CD8-positive, alpha-beta memory T cell (primary cell): ENCODE measurements at places on chromosomes 13 and 19.

GRCh38 chr19:34678421-34678820 lies 943 bp downstream of the ZNF302 start:
- no peak for DNase-seq

- DNase-seq: no peak
Observed at GRCh38 chr13:113901231-113901630, 37.4 kb upstream of the GAS6 start.

DNA sequence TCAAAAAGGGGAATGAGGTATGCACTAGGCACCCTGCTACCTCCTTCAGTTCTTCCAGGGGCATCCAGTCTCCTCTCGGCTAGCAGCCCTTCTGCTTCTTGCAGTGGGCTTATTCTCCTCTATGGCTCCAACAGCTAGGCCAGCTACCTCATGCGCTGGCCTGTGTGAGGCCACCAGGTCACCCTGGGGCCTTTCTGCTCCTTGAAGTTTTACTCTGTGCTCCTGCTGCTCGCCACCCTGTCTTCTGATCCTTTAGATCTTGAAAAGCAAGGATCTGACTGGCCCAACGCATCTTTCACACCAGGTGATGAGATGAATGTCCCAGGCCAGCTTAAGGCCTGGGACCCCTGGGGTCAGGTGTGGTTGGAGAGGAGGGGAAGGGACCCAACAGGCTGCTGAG lies 66.2 kb downstream of the RUBCNL start:
- no peak for DNase-seq

GRCh38 chr13:91664039-91664438 lies 265.6 kb downstream of the GPC5 start:
- no peak for DNase-seq

GRCh38 chr13:79749984-79750551 lies 269.1 kb downstream of the NDFIP2 start:
- DNase-seq: no peak

GRCh38 chr19:14401468-14402195 lies 17.5 kb downstream of the DDX39A start:
- no peak for DNase-seq

DNA sequence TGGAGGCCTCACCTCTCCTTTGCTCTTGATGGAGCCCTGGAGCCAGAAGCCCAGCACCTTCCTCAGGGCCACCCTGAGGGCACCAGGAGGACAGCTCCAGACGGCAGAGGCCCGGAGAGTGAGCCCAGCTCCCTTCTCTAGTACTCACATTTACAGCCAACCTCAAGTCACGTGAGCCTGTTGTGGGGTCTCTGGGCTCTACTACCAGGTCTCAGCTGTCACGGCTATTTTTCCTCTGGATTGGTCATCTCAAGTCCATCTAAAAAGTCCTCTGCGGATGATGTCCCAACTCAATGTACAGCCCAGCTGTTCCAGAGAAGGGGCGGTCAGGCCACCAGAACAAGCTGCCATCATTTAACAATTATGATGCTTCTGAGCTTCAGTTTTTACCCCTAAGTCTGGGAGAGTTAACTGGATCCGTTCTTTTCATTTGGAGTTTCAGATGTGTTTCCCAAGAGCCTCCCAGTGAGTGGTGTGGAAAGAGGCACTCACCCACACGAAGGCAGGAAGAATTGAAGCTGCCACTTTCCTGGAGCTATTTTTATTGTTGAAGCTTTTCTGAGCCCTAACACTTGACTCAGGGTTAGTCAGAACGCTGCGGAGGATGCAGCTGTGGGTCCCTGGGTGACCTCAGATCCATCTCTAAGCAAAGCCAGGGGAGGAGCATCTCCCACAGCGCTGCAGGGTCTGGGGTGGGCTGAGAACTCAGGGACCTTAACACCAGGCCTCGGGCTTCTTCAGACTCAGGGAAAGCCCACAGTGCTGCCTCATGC lies 143.5 kb upstream of the UBL3 start:
- no peak for DNase-seq

DNA sequence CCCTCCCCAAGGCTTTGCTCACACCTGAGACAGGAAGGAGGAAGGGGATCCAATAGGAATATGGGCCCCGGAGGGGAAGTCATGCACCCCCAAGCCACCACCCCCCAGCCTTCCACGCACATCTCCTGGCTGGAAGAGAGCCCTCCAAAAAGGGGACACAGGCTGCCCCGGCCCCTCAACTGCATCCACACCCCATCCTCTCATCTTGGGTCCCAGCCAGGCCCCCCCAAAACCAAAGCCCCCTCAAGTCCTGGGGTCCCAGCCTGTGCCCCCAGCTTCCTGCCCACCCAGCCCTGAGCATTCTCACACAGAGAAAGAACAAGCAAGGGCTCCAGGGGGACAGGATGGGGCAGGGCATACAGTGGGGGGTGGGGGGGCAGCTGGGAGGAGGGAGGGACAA lies 12.1 kb downstream of the SMIM24 start:
- DNase-seq: no peak

- no peak for DNase-seq
Observed at GRCh38 chr19:14443632-14444216, 10.6 kb downstream of the PKN1 start.

- no peak for DNase-seq
Observed at GRCh38 chr13:32632343-32632909, 46.2 kb downstream of the PDS5B start.

GRCh38 chr13:60944863-60945262 lies 470.8 kb downstream of the PCDH20 start:
- DNase-seq: no peak

GRCh38 chr13:99051768-99052455 lies 74.0 kb upstream of the DOCK9 start:
- peak; percentile 68 for DNase-seq

DNA sequence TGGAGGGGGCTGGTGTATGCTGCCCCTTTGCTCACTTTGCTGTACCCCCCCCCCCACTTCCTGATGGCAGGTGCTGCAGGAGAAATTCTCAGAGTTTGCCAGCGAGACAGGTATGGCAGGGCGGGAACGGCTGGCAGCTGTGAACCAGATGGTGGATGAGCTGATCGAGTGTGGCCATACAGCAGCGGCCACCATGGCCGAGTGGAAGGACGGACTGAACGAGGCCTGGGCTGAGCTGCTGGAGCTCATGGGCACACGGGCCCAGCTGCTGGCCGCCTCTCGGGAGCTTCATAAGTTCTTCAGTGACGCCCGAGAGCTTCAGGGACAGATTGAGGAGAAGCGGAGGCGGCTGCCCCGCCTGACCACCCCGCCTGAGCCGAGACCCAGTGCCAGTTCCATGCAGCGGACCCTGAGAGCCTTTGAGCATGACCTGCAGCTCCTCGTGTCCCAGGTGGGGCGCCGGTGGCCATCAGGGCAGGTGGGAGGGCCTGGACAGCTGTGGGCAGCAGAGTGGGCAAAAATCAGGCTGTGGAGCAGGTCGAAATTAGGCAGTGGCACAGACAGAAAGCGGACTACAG lies 19.6 kb upstream of the SHKBP1 start:
- no peak for DNase-seq

- no peak for DNase-seq
Observed at GRCh38 chr13:75264611-75265010, 217.4 kb downstream of the TBC1D4 start.

DNA sequence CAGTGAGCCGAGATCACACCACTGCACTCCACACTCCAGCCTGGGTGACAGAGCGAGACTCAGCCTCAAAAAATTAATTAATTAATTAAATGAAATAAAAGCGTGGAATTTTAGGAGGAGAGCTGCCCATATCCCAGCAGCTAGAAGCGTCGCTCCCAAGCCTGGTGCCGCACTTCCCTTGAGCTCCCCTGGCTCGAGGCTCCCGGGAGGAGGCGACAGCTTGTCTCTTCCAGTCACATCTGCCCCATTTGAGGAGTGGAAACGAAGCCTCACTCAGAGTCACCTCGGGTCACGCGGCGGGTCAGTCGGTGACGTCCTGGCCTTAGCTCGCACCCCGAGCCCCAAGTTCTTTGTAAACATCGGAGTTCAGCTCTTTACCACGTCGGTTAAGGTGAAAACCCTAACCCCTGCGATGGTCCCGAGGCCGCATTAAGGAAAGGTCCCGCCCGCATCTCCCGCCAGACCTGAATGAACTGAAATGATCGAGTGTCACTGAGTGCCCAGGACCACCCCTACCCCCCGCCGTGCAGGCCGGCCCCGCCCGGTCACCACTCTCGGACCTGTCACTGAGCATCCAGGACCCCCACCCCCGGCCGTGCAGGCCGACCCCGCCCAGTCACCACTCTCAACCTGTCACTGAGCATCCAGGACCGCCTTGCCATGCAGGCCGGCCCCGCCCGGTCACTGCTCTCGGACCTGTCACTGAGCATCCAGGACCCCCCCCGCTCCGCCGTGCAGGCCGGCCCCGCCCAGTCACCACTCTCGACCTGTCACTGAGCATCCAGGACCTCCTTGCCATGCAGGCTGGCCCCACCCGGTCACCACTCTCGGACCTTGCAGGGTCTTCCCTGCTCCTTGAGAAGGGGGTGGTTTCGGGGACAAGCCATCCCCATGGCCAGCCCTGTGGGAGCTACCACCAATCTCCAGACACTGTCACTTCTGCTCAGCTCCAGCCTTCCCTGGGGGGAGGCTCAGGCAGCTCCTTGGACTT lies 176.9 kb downstream of the KDM4B start:
- no peak for DNase-seq

- DNase-seq: no peak
Observed at GRCh38 chr13:62512194-62513141, 1096.8 kb upstream of the PCDH20 start.

- no peak for DNase-seq
Observed at GRCh38 chr19:42203700-42204099, 13.8 kb downstream of the DEDD2 start.

- no peak for DNase-seq
Observed at GRCh38 chr13:112487127-112487517, 100.8 kb downstream of the TUBGCP3 start.

DNA sequence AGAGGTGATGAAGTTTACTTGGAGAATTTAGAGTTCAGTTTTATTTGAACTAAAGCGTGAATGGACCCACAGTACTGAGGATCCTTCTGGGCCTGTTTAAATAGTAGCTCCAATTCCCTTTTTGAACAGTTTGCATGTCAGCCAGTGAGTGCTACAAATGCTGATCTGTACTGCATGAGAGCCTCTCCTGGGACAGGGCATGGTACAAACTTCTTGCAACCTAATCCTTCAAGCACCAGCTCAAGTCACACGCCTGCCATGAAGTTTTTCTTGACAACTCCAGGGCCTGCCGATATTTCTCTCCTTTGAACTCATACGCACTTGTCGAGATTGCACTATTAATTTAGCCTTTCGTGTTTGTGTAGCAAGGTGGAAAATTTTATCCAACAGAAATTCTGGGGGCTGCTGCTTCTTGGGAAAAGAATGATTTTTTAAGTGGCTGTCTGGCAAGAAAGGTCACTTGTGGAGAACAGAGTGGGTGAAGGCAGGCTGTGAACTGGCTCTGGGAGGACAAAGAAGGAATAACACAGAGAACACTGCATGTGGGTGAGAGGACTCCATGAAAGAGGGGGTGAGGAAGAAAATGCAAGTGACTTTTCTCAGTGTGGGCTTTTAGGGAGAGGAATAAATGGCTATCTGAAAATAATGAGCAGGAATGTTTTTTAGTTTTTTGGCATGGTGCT lies 192.5 kb downstream of the NDFIP2 start:
- no peak for DNase-seq

GRCh38 chr13:43411211-43411610 lies 375.6 kb downstream of the ENOX1 start:
- DNase-seq: no peak

DNA sequence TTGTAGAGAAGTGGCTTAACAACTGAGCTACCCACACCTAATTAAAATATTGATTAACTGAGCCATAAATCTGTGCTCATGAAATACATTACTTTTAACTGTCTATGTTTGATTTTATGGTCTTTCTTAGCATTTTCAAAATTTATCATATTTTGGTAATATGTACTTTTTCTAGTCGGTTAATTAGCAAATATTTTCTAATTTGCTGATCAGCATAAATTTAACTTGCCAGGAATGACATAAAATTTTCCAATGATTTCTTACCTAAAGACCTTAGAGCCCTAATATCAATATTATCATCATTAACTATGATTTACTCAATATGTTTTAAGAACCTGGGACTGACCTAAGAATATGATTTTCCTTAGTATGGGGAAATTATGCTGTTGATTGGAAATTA lies 19.9 kb upstream of the COG6 start:
- no peak for DNase-seq

- DNase-seq: no peak
Observed at GRCh38 chr13:58376775-58377174, 745.2 kb downstream of the PCDH17 start.

DNA sequence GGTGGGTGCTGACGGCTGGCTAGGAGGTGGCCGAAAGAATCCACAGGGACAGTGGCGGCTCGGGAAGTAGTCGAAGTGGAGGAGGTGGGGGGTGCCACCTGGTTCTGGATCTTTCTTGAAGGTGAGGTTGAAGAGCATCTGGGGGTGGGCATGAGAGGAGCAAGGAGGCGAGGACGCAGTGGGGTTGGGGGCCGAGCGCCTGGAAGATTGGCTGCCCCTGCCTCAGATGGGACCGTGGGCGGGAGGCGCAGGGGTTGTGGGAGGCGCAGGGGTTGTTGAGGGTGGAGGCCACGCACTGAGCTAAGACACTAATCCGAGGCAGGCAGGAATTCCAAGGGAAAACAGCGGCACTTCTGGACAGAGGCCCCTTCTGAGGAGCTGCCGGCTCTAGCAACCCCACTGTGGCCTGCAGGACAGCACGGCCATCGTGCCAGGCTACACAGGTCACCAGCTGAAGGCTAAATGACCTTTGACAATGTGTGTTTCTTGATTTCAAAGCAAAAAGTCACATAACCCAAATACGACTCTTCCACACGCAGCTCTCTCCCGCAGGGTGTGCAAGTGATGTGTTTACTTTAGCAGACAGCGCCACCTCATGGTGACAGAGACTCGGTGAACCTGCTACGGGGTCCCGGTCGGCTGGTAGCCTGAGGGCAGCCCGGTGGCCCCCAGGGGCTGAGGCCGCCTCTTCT lies 44.1 kb upstream of the RANBP3 start:
- peak; percentile 79 for DNase-seq

DNA sequence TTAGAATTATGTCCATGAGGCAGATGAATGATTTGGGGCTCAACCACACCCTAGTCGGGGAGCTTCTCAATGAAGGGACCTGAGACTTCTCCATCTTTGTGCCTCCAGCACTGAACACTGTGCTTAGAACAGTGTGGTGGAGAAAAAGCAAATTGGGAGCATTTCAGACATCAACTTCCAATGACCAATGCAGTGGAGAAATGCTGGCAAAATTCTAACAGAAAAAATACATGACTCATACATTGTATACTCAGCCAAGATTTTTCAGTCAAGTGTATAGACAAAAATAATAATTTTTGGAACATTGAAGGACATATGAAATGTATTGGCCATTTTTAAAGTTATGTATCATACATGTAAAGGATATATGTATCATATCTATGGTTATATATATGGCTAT lies 134.7 kb downstream of the FGF14 start:
- no peak for DNase-seq

- no peak for DNase-seq
Observed at GRCh38 chr13:113666329-113666670, 719 bp upstream of the GRK1 start.

DNA sequence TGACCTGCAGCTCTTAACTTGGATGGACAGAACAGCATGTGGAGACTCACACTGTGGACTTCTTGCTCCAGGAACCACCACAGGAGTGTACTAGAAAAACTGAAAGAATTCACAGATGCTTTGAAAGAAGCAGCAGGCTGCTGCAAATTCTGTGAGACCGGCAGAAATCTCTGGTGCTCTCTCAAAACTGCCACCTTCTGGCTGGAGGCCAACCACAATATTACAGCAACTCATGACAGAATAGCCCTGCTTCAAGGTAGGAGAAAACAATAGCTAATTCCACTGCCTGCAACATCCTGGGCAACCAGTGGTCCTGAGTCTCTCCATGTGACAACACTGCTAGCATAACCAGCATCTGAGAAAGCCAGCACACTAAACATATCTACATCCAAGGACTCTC lies 26.9 kb downstream of the CDK8 start:
- DNase-seq: no peak

- DNase-seq: no peak
Observed at GRCh38 chr13:106350208-106350607, 185.3 kb downstream of the EFNB2 start.
